Activated T-helper 1 cell treated with anti-CD3 and anti-CD28 coated beads, Interleukin-12 subunit alpha, Interleukin-12 subunit beta, Interleukin-2, Interleukin-4 antibody, amounts not matched to agents 30 ng/mL and 10 ng/mL and 1 ng/mL, durations not matched to agents 14 hours and 24 hours and 36 hours (primary cell): ENCODE measurements at places on chromosomes 1 and 21.

DNA sequence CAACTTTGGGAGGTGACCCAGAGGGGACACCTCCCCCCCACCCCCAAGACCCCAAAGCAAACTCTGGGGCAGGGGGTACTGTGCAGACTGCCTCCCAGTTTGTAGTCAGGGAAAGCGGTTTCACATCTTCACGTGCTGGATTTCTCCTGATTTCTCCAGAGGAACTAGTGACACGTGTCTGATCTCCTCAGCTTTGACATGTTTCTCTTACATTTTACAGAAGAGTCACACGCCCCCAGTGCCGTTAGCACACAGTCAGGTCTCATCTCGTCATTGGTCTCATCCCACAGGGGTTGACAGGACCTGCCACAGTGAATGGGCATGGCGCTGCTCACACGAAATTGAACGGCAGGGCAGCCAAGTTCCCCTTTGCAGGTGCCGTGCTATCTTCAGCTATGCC is 11.8 kb downstream of the PDPN start:
- no peak overlapping the region for H3K4me3 ChIP-seq
- DNase-seq, result no peak
- H3K27me3 ChIP-seq, result no peaks in the 10 kb centered on the region

DNA sequence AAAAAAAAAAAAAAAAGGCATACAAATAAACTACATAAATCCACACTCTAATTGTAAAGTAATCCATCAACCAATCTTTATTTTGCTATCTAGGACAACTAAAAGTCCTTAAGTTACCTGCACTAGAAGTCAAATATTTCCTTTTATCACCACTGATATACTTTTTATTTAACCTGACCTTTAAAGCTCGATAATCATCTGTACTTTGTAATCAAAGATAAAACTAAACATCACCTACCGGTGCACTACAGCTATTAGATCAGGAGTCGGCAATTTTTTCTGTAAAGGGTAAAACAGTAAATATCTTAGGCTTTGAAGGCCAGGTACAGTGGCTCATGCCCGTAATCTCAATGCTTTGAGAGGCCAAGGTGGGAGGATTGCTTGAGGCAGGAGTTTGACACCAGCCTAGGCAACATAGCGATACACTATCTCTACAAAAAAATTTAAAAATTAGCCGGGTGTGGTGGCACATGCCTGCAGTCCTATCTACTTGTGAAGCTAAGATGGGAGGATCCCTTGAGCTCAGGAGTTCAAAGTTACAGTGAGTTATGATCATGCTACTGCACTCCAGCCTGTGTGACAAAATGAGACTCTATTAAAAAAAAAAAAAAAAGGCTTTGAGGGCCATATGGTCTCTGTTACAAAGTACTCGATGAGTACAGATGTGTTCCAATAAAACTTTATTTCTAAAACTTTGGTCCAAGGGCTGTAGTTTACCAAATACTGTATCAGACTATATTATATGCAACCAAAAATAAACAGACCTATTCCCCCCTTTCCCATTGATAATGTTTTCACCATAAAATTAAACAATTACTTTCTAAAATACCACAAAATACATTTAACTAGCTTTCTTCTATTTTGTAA is 47.1 kb downstream of the TESK2 start:
- no peak overlapping the region for H3K4me3 ChIP-seq
- H3K36me3 ChIP-seq, result no peaks in the 10 kb centered on the region
- DNase-seq, result no peak
- H3K27ac ChIP-seq, result no peak overlapping the region

- H3K4me3 ChIP-seq, result no peak overlapping the region
- H3K36me3 ChIP-seq, result peaks cover 25% of the 10 kb centered on the region
- H3K27me3 ChIP-seq, result no peaks in the 10 kb centered on the region
- no peak for DNase-seq
- H3K4me1 ChIP-seq, result peaks cover 27% of the 10 kb centered on the region
Observed at GRCh38 chr1:230237009-230237370, 170.0 kb downstream of the GALNT2 start.

- peaks cover 23% of the 10 kb centered on the region for H3K4me1 ChIP-seq
- no peak for DNase-seq
- peaks cover 9% of the 10 kb centered on the region for H3K27me3 ChIP-seq
- peaks cover 11% of the 10 kb centered on the region for H3K36me3 ChIP-seq
- no peak overlapping the region for H3K4me3 ChIP-seq
Observed at GRCh38 chr1:214363386-214363785, 82.4 kb downstream of the SMYD2 start.

DNA sequence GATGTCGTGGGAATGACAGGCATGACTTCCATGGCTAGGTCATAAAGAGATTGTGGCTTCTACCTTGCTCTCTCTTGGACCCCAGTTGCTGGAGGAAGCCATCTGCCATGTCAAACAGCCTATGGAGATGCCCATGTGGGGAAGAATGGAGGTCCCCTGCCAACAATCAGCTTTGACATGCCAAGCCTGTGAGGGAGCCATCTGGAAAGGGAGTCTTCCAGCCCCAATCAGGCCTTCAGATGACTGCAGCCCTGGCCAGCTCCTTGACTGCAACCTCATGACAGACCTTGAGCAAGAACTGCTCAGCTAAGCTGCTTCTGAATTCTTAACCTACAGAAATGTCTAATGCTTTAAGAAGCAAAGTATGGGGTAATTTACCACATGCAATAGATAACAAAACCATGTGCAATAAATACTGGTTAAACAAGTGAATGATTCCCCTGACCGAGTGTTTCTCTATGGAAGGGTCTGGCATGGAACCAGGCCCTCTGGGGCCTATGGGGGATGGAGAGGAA is 187.1 kb downstream of the HIVEP3 start:
- no peak overlapping the region for H3K27ac ChIP-seq
- no peaks in the 10 kb centered on the region for H3K36me3 ChIP-seq
- peaks cover 56% of the 10 kb centered on the region for H3K4me1 ChIP-seq
- DNase-seq, result no peak
- H3K27me3 ChIP-seq, result peaks cover 3% of the 10 kb centered on the region
- no peak overlapping the region for H3K4me3 ChIP-seq

- no peaks in the 10 kb centered on the region for H3K4me1 ChIP-seq
- no peak for DNase-seq
- peaks cover 2% of the 10 kb centered on the region for H3K27me3 ChIP-seq
- H3K4me3 ChIP-seq, result no peak overlapping the region
- no peak overlapping the region for H3K27ac ChIP-seq
Observed at GRCh38 chr1:30661311-30661710, 62.1 kb downstream of the MATN1 start.

GRCh38 chr1:54017979-54018378 is at the start of gene LDLRAD1:
TSS of gene LDLRAD1 (minus strand) at chr1:54018186. CDS start at chr1:54018112, 74 bp downstream.
- no peak within 1 kb of the TSS for H3K4me3 ChIP-seq
- no peaks in the 10 kb centered on the region for H3K36me3 ChIP-seq
- no peak within 1 kb of the TSS for H3K27ac ChIP-seq
- DNase-seq, result no peak
- no peaks in the 10 kb centered on the region for H3K4me1 ChIP-seq

GRCh38 chr1:230572121-230573105 is 69.9 kb upstream of the COG2 start:
- H3K27ac ChIP-seq, result no peak overlapping the region
- no peak for DNase-seq
- no peaks in the 10 kb centered on the region for H3K36me3 ChIP-seq
- no peak overlapping the region for H3K4me3 ChIP-seq
- peaks cover 11% of the 10 kb centered on the region for H3K27me3 ChIP-seq
- H3K4me1 ChIP-seq, result no peaks in the 10 kb centered on the region

DNA sequence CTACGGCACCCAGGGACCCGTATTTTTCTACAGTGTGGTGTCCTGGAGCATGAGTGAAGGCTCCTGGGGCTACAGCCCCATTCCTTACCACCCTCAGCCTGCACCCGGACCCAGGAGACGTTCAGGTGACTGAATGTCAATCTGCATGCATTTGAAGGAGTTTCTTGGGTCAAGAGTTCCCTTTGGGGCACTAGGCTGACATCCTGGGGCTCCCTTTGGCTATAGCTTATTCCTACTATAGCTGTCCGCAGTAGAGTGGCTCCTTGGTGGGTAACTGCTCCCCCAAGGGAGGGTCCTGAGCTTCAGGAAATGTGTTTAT is 19.9 kb upstream of the LRRN2 start:
- peaks cover 3% of the 10 kb centered on the region for H3K27me3 ChIP-seq
- H3K4me1 ChIP-seq, result no peaks in the 10 kb centered on the region
- no peaks in the 10 kb centered on the region for H3K36me3 ChIP-seq
- DNase-seq, result no peak
- no peak overlapping the region for H3K27ac ChIP-seq

GRCh38 chr1:56788102-56788501 is 31.1 kb downstream of the FYB2 start:
- H3K27ac ChIP-seq, result no peak overlapping the region
- no peaks in the 10 kb centered on the region for H3K36me3 ChIP-seq
- DNase-seq, result no peak
- no peak overlapping the region for H3K4me3 ChIP-seq
